ENCODE measurements at places on chromosomes 7 and 10. TPM values are rescaled to one million over a fixed set of nuclear protein-coding genes. Genes with fewer than 3 reads are reported as not detected.

MKX gene
- 6.2 TPM for total RNA-seq

DNA sequence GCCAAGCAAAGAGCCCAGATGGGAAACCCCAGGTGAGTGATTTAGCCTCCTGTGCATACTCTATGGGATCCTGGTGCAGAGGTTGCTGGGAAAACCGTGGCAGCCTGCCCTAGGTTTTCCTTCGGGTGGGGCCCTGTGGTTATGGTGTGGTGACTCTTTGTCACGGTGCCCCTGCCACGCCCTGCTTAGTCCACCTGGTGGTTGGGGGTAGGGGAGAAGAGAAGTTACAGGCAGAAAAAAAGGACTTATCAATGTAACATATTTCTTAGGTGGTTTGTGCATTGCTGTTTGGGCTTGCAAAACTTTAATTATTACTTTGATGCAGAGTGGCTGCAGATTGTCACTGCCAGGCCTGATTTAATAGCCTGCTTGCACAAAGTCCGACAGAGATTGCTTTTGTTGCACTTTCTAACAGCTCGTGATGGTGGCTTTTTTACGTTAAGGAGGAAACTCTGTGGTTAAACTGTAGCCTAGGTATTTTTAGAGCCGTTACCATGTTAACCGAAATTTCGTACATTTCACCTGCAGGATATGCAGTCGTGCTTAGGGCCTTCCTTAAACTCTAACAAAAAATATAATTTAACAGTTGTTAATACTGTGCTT, 197.4 kb downstream of the RNLS start:
- no peak for DNase-seq

GRID1 gene
- 3.9 TPM for total RNA-seq

GRCh38 chr10:24307696-24308485, 99.0 kb downstream of the KIAA1217 start:
- no peak for DNase-seq

PTPN12 gene
- total RNA-seq, result 136 TPM

DNA sequence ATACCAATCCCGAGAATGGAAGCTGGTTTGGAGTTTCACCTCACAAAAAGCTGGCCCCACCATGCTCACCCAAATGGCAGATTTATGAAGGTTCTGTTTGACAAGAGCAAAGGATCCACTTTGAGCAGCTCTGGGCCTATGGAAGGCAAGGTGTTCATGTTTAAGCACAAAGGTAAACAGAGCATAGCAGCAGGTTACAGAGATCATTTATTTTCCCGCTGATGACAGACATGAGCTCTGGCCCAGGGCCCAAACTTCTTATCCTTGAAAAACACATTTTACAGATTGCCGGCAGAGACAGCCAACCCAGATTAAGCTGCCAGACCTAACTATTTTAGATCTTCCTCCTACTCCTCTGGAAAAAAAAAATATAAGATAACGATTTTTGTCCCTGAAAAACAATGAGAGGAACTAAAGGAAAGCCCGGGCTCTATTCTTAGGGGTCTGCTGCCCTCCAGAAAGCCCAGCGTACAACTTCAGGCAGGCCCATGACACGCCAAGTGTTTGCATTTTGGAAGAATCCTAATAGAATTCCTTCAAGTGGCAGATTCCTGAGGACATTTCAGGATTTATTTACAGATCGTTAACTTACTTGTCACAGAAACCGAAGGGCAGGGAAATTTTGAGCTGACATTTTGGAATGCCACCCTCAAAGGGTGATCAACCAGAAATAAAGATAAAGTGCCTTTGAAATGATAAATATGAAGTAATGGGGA, 40.0 kb downstream of the SYPL1 start:
- no peak for DNase-seq

DNA sequence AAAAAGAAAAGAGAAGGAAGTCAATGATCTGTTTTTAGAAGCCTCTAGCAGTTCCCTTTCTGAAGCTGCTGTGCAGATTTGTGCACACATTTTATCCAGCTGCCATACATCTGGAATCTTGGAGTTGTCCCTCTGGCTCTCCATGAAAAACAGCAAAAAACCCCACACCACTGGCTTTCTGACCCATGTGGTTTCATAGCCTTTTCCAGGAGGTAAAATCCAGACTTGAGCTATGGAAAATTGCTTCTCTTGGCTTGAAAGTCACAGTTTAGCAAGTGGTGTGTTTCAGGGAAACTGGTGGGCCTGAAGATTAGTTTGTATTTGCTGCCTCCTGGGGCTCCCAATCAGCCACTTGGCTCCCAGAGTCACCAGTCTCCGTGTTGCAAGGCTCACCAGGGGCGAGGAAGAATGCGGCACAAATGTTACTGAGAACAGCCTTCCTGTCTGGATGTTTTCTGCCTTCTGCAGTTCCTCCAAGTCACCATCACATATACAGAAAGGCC, 50.1 kb upstream of the ADRB1 start:
- DNase-seq, result no peak

FEZF1 gene
- total RNA-seq, result not detected

GRCh38 chr10:50809596-50809995, 69.9 kb downstream of the ASAH2B start:
- DNase-seq, result no peak

GRCh38 chr7:80773787-80774508, 135.5 kb downstream of the CD36 start:
- DNase-seq, result no peak

DNA sequence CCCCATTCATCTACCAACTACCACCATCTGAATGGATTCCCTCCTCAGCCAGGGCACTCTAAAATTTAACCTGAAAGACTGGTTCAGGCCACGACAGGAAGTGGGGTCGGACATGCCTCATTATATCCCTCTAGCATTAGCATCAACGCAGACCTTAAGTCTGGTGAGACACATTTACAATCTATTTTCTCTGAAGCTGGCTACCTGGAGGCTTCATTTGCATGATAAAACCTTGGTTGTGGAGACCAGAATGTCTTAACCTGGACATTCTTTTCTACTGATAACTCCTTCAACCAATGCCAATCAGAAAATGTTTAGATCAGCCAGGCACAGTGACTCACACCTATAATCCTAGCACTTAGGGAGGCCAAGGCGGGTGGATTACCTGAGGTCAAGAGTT, 42.3 kb downstream of the SVOPL start:
- no peak for DNase-seq

DNA sequence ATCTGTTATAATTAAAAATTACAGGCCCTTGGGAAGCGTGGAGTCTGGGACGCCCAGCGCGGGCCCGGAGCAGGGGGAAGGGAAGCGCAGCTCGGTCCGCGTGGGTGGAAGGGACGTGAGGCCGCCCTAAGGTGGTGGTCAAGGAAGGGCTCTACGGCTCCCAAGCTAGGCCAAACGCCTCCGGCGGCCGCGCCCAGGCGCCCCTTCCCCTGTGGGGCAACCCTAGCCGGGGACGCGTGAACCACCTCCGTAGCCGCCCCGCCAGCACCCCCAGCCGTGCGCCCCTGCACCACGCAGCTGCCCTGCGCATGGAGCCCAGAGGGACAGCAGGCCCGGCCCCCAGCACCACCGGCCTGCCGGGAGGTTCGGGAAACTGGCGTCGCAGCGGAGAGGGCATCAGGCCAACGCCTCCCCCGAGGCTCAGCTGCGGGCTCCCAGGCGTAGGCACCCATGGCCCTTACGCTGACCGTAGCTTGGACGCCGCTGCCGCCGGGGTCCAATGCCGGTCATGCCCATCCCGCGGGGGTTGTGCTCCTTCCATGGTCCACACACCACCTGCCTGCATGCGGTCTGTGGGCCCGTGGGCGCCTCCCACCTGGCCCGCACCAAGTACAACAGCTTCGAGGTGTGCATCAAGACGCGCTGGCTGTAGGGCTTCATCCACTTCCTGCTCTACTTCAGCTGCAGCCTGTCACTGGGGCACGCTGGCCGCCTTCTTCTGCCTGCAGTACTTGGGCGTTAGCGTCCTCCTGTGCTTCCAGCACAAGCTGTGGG, 166.7 kb downstream of the SEPTIN7 start:
- DNase-seq, result no peak

DNA sequence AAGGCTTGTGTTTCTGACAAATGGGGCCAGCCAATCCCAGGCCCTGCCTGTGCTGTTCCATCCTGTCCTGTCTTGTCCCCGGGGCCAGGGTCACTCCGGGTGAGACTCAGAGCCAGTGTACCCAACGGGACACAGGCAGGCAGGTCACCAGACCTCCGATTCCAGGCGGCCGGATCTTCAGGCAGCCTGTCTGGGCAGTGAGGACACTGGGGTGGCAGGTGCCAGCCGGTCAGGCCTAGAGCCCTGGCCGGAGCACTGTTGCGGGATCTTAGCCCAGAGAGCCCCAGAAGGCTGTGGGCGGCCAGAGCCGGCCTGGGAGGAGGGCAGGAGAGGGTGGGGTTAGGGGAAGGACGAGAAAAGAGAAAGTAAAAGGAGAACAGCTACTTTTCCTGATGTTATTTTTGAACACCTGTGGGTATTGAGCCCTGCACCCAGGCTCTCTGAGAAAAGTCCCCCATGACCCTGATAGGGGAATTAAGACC, 134.3 kb upstream of the TNRC18 start:
- DNase-seq, result no peak

PLEKHS1 gene
- total RNA-seq, result 0.42 TPM

DNA sequence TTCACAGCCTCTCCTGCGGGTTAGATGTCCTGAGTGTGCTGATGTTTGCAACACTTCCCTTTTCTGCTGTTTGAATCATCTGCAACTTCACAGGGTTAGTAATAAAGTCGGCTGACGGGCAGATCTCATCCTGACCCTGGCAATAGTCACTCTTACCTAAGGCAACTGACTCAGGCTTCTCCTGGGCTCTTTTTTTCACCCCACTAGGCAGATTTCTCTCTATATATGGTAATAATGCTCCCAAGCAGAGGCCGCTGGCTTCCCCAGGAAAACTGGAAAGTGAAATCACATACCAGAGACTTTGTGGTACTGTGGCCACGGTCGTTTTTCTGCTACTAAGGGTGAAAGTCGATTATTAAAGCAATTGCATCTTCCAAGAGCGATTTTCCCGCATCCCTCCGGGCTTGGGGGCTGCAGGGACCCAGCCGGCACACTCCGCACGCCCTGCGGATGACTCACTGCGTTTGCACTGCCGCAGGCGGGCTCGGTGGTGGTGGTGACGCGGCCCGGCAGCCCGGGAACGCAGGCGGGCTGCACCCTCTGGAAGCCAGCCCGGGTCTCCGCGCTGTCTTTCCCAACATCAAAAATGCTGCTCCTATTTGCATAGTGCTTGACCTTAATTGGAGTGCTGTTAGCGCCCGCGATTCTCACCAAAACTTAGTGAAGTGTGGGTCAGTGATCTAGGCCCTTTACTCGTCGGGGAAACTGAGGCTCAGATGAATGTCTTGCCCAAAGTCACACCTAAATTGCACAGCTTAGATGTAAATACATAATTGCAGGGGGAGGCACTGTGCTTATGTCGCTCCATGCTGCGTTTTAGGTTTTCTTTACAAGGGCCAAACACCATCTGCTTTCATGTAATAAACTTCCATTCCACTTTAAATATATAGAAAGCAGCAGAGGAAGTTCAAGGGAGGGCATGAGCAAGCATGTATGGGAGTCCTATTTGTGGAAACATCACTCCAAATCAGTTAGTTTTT, 47.6 kb upstream of the ITGB1 start:
- DNase-seq, result no peak

GRCh38 chr7:40700653-40701421, 566.0 kb downstream of the SUGCT start:
- DNase-seq, result no peak

DNA sequence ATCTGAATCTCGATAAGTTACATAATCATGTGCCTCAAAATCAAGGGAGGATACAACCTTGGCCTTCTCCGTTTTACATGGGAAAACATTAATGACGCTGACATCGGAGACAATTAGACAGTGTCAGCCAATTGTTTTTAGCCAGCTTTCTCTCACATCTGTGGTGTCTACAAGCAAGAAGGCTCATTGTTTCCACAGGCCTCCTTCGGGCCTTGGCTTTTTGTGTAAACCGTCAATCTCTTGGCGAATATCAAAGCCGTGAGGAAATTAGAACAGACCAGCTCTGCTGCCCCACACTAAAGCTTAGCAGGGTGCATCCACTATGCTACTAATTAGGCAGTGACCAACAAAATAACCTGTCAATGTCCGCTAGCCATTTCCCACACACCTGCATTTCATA, 43.2 kb downstream of the VAX1 start:
- DNase-seq, result no peak

DNA sequence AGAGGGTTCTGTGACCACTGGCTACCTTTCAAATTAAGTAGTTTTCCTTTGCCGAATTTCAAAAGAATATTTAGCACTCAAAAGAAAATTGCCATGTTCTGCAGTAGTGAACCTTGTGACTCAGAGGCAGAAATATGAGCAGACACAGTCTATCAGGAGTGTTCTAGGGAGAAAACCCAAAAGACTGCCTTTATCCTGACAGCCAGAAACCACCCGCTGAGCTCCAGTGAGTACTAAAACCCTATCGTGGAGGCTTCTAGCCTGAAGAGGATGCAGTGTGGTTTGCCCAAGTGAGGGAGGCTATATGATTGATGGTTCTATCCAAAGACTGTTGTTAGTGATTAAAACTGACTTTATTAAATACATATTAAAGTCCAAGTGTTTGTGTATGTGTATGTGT, 21.9 kb downstream of the CHRM2 start:
- DNase-seq, result no peak

- DNase-seq, result no peak
These were observed 1.7 kb downstream of the CDK6 start for GRCh38 chr7:92834507-92835260.

GRCh38 chr7:72435925-72436480, 23.9 kb upstream of the CALN1 start:
- no peak for DNase-seq

- no peak for DNase-seq
These were observed 931 bp downstream of the PAPSS2 start for GRCh38 chr10:87660484-87661133.

- DNase-seq, result no peak
These were observed 27.6 kb downstream of the AMZ1 start for GRCh38 chr7:2715341-2716231.

GRCh38 chr10:89295597-89295996, 6.2 kb upstream of the IFIT2 start:
- no peak for DNase-seq

GRCh38 chr7:128148676-128149075, 92.4 kb upstream of the LEP start:
- no peak for DNase-seq

- no peak for DNase-seq
These were observed 247.1 kb upstream of the GRB10 start for GRCh38 chr7:51029701-51030191.

DYNC1I1 gene
- total RNA-seq, result 2.2 TPM

DNA sequence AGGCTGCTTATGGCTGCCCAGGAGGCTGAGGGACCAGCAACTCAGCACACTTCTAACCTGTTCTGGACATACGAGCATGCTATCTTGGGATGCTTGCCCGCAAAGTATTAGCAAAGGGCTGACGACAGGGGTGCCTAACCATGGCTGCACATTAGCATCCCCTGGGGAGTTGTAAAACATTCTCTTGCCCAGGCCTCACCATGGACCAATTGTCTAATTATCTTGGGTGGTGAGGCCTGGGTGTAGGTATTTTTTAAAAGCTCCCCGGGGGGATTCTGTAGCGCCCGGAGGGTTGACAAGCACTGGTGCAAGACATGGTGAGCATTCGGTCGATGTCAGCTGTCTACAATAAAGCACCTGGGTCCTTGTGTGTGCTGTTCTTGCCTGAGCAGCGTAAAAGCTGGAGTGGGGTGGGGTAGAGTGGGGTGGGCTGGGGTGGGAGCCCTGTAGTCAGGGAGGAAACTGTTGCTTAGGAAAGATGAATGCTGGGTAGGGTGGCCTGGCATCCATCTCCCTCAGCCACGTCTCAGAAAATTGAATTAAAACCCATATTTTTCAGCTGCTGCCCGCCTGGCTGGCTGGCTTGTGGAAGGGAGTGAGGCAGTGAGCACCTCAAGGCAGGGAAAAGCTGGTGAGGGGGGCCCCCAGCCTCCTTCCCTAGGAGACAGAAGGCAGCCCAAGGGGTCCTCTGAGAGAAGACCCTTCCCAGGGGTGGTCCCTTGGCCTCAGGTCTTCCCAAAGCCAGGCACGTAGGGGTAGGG, 2.9 kb upstream of the ADCYAP1R1 start:
- DNase-seq, result no peak
